Activated CD8-positive, alpha-beta T cell treated with anti-CD3 and anti-CD28 coated beads for 36 hours (primary cell): ENCODE measurements at places on chromosomes 13 and 19.

GRCh38 chr13:48731001-48731658 lies 77.4 kb downstream of the CYSLTR2 start:
- H3K27ac ChIP-seq = no peak overlapping the region
- no peak for DNase-seq
- H3K27me3 ChIP-seq = peaks cover 4% of the 10 kb centered on the region

GRCh38 chr13:57629821-57630235 lies 1.7 kb upstream of the PCDH17 start:
- H3K27me3 ChIP-seq = peaks cover 68% of the 10 kb centered on the region
- peaks cover 36% of the 10 kb centered on the region for H3K4me1 ChIP-seq
- peak overlapping the region; percentile 25 for H3K4me3 ChIP-seq
- no peak overlapping the region for H3K27ac ChIP-seq

DNA sequence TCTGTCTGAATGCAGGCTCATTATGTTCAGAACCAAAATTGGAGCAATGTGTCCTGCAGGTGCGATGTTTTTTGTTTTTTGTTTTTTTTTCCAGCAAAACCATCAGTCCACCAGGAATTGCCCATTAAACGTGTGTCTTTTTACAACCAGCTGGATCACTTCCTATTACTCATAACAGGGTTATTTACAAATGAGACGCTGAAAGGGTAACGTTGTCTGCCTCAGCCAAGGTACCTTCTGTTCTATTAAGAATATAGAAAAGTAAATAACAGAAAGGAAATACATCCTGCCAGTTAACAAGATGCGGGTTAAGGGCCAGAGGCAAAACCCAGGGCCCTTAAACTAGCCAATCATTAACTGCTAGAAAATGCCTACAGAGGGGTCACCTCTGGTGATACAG lies 590.4 kb downstream of the TBC1D4 start:
- DNase-seq = no peak
- H3K27ac ChIP-seq = no peak overlapping the region
- H3K4me3 ChIP-seq = no peak overlapping the region
- no peaks in the 10 kb centered on the region for H3K4me1 ChIP-seq
- H3K27me3 ChIP-seq = no peaks in the 10 kb centered on the region

DNA sequence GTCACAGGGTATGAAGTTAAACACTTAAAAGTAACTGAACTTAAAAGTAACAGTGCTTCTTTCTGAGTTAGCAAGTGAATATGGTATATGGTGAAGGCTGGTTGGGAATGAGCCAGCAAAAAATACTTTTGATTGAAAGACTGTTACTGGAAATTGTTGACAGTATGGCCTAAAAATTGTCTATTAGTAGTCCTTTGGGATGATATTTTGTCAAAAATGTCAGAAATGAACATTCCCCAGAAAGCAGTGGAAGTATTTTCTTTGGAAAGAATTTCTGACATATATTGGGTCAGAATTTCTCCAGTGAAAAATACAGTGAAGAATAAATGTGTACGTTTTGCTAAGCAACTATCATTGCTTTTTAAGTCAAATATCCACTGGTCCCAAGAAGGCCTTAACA lies 860.5 kb downstream of the PCDH9 start:
- DNase-seq = no peak
- no peak overlapping the region for H3K27ac ChIP-seq
- no peaks in the 10 kb centered on the region for H3K36me3 ChIP-seq
- H3K27me3 ChIP-seq = no peaks in the 10 kb centered on the region
- no peaks in the 10 kb centered on the region for H3K4me1 ChIP-seq

DNA sequence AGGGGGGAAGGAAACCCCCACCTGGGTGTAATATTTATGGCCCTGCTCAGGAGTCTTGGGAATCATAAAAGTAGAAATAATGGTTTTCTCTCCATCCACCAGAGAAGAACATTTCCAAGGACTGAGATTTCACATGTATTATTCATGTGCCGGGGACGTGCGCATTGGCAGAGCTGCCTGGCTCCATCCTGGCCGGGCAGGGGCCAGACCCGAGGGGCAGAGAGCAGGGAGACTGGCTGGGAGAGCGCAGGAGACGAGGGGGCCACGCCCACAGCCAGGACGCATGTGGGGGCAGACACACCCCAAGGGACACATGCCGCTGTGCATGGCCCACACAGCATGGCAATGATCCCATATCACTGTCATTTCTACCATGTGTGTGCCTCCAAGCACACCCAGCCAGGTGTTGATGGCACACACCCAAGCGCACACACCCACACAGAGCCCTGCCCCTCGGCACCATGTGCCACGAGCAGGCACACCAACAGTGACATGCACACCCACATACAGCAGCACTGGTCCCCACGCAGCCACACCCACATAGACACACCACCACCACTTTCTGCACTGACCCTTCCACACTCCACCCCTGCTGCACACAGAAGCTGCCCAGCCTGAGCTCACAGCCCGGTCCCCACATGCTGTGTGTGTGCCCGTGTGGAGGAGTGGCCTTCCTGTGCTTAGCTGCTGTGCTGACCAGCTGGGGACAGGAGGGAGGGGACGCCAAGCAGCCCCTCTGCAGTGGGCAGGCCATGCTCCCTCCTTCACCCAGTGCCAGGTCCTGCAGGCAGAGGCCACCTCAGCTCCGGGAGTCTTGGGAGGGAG lies 39.3 kb downstream of the CEBPG start:
- H3K36me3 ChIP-seq = no peaks in the 10 kb centered on the region
- no peak overlapping the region for H3K27ac ChIP-seq
- no peak for DNase-seq
- peaks cover 4% of the 10 kb centered on the region for H3K4me1 ChIP-seq
- H3K4me3 ChIP-seq = no peak overlapping the region

DNA sequence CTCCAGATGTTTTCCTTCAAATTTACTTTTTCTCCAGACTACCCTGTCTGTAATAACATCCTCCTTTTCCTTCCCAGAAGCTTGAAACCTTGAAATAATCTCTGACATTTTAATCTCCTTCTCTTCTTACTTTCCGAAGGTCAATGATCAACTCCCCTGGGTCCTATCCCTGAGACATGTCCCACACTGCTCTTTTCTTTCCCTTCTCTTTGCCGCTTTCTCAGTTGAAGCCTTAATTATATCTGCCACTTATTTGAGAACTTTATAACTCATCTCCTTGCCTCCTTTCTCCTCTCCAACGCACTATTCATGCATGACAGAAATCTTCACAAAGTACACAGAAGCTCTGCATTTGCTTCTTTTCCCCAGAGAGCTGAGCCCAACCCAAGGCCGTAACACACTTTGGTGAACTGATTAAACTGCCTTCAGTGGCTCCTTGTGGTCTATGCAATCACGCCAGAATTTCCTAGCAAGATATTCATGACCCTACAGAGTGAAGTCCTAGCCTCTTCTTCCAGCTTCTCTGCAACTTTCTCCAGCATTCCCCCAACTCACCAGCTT lies 9.2 kb upstream of the WASF3 start:
- DNase-seq = no peak
- H3K36me3 ChIP-seq = no peaks in the 10 kb centered on the region
- no peak overlapping the region for H3K4me3 ChIP-seq
- H3K4me1 ChIP-seq = no peaks in the 10 kb centered on the region
- peaks cover 10% of the 10 kb centered on the region for H3K27me3 ChIP-seq
- H3K27ac ChIP-seq = no peak overlapping the region

GRCh38 chr13:59677966-59678814 lies 485.5 kb downstream of the DIAPH3 start:
- no peaks in the 10 kb centered on the region for H3K36me3 ChIP-seq
- H3K4me1 ChIP-seq = no peaks in the 10 kb centered on the region
- no peak overlapping the region for H3K27ac ChIP-seq
- peak; percentile 5 for DNase-seq
- H3K4me3 ChIP-seq = no peak overlapping the region

DNA sequence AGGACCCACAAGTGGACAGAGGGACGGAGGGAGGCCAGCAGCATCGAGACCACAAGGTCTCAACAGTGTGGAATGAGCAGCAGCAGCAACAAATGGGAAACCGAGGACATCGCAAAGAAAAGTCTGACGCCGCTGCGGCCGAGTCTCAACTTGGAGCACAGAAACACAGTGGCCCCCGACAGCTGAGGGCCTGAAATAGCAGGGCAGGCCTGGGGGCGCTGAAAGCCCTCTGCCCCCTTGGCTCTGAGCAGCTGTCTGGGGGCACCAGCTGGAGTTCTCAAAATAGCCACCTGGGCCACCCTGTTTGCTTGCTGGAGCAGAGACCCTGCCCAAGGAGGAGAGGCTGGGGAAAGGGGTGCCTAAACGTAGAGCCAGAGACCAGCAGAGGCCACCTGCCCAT lies 5.9 kb upstream of the ISYNA1 start:
- H3K4me3 ChIP-seq = no peak overlapping the region
- no peaks in the 10 kb centered on the region for H3K27me3 ChIP-seq
- H3K4me1 ChIP-seq = peaks cover 24% of the 10 kb centered on the region
- DNase-seq = no peak
- H3K27ac ChIP-seq = no peak overlapping the region

GRCh38 chr19:45581576-45581975 lies 3.0 kb downstream of the OPA3 start:
- peaks cover 2% of the 10 kb centered on the region for H3K27me3 ChIP-seq
- peak overlapping the region; percentile 32 for H3K4me3 ChIP-seq
- peaks cover 27% of the 10 kb centered on the region for H3K4me1 ChIP-seq
- DNase-seq = no peak

DNA sequence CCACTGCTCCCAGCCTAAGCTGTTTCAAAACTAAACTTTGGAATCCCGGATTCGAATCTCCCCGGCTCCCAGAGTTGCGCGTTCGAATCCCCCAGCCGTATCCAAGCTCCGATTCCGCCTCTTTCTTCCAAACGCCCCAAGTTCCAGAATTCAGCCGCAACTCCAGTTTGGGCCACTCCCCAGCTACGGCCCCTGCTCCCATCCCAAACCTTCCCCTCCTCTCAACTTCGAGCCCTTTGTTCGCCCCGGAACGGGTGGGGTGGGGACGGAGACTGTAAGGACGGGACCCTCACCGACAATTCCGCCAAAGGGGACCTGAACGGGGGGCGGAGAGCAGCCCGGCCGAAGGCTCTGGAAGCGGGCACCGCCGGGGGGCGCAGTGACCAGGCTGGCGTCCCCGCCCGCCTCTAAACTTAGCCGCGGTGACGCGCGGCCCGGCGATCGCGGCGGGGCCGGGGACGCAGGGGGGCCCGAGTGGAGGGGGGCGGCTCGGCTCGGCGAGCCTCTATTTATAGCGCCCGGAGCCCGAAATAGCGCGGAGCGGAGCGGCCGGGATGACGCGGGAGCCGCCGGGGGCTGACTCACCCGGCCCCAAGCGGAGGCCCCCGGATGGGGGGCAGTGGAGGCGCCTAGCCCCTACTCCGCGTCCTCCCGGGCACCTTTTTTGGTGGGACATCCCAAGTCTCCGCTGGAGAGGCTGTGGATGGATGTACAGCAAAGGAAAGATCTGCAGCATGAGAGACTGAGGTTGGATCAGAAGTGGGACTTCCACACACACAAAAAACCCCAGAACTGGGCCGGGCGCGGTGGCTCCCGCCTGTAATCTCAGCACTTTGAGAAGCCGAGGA lies 4.9 kb upstream of the ERCC1 start:
- peak overlapping the region; percentile 71 for H3K4me3 ChIP-seq
- H3K27me3 ChIP-seq = no peaks in the 10 kb centered on the region
- H3K36me3 ChIP-seq = no peaks in the 10 kb centered on the region
- H3K4me1 ChIP-seq = peaks cover 27% of the 10 kb centered on the region
- H3K27ac ChIP-seq = peak overlapping the region; percentile 6
- DNase-seq = peak; percentile 53

DNA sequence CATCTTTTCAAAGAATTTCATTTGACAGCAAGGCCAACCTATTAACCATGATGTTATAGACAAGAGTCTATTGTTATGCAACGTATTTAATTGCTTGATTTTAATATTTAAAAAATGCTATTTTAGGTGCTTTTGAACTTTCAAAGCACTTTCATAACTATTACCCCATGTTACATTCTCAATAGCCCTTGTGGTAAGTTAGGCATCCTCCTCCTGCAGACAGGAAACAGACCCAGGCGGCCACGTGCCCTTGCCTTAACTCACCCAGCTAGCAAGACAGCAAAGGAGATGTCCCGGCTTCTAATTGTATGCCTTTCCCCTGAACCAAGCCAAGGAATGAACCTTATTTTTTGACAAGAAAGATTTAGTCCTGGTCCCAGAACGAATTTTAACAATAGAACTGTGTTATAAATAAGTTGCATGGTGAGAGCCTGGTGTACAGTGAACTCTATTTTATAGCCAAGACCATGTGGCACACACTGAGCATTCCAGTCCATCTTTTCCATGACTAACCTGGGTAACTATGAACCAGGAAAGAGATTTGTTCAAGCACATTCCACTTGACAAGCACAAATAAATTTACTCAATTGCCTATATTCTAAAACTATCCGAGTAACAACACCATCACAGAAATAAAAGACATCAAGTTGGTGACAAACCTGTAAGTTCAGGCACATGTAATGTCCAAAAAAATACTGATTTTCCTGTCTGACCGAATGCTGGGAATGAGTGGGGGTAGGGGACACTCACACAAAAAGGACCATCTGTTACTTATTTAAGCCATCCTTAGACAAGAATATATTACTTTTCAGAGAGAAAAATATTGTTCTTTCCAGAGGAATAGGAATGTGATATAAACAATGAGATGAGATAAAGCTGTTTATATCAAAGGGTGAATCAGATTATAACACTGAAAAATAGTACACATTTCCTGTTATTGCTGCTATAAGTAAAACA lies 163.0 kb downstream of the EFNB2 start:
- H3K4me3 ChIP-seq = no peak overlapping the region
- no peaks in the 10 kb centered on the region for H3K4me1 ChIP-seq
- DNase-seq = peak; percentile 10
- no peak overlapping the region for H3K27ac ChIP-seq
- peaks cover 14% of the 10 kb centered on the region for H3K27me3 ChIP-seq

- H3K27ac ChIP-seq = peak overlapping the region; percentile 78
- H3K4me1 ChIP-seq = peaks cover 37% of the 10 kb centered on the region
- no peaks in the 10 kb centered on the region for H3K36me3 ChIP-seq
- H3K27me3 ChIP-seq = peaks cover 2% of the 10 kb centered on the region
- peak; percentile 91 for DNase-seq
- H3K4me3 ChIP-seq = peak overlapping the region; percentile 68
Observed at GRCh38 chr19:7657131-7657751, 11.6 kb upstream of the RETN start.

DNA sequence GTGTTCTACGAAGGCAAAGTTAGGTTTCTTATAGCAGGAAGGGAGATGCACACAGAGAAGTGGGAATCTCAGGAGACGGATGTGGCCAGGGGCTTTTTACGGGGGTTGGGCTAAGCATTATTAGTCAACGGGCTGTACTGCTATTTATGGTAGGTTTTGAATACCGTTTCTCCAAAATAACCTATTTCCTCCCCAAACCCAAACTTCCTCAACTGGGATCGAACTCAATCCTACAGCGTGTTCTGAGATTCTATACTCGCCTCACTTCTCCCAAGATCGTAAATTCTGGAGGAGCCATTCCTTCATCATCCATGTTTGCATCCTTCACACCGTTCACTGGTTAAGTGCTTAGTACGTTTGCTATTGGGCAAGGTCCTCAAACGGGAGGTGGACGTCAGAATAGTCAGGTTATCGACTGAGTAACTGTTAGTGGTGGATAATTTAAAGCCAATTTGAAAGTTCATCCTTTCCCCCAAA lies 1.2 kb upstream of the TRIM13 start:
- H3K36me3 ChIP-seq = peaks cover 23% of the 10 kb centered on the region
- H3K4me3 ChIP-seq = peak overlapping the region; percentile 68
- no peaks in the 10 kb centered on the region for H3K27me3 ChIP-seq
- peak overlapping the region; percentile 42 for H3K27ac ChIP-seq
- DNase-seq = no peak
- H3K4me1 ChIP-seq = peaks cover 25% of the 10 kb centered on the region

GRCh38 chr13:38667526-38668109 lies 19.3 kb upstream of the FREM2 start:
- H3K27ac ChIP-seq = no peak overlapping the region
- DNase-seq = no peak
- no peaks in the 10 kb centered on the region for H3K4me1 ChIP-seq
- H3K4me3 ChIP-seq = no peak overlapping the region
- H3K27me3 ChIP-seq = peaks cover 10% of the 10 kb centered on the region
- no peaks in the 10 kb centered on the region for H3K36me3 ChIP-seq
